ENCODE measurements at places on chromosomes 6 and 20.

DNA sequence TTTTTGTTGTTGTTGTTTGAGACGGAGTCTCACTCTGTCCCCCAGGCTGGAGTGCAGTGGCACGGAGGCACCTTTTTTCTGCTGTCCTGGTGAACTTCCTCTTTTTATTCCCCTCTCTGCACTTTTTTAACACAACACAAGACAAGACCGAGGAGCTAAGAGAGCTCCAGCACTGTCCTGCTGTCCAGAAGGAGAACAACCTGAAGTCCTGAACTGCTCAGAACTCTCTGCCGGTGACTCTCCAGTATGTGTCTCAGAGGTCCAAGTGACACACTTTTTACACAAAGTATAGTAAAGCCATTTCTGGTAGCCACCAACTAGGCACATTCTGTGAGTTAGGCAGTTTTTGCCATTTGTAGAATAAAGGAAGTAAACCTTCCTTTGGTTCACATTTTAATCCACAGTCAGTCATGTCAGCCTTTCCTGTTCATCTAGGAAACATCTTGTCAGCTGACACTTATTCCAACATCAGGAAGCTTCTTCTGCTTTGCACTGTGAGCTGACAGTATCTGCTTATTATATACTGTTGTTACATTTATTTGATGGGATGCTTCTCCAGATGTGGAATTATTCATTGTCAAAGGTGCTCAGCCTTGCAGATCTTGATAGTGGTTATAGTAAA, 28.1 kb upstream of the TXNDC5 start:
- DNase-seq: no peak

GRCh38 chr6:139373154-139373927, 1.1 kb downstream of the CITED2 start:
- DNase-seq: peak; percentile 55

DNA sequence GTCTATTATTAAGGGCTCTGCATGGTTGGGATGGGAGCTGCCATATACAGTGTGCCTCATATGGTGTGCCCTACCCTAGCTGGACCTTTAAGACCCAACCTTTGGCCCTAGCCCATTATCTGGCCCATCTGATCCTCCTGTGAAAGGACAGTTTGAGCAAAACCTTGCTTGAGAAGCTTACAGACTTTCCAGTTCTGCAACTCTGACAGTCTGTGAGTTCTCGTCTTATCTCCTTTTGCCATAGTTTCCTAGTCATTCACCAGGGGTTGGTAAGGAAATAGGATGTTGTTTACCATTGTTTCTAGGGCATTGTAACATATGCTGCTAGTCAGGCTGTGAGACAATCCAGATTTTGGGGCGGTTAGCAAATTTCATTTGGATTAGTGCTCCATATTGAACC, 17.2 kb downstream of the CTNNBL1 start:
- DNase-seq: no peak

DNA sequence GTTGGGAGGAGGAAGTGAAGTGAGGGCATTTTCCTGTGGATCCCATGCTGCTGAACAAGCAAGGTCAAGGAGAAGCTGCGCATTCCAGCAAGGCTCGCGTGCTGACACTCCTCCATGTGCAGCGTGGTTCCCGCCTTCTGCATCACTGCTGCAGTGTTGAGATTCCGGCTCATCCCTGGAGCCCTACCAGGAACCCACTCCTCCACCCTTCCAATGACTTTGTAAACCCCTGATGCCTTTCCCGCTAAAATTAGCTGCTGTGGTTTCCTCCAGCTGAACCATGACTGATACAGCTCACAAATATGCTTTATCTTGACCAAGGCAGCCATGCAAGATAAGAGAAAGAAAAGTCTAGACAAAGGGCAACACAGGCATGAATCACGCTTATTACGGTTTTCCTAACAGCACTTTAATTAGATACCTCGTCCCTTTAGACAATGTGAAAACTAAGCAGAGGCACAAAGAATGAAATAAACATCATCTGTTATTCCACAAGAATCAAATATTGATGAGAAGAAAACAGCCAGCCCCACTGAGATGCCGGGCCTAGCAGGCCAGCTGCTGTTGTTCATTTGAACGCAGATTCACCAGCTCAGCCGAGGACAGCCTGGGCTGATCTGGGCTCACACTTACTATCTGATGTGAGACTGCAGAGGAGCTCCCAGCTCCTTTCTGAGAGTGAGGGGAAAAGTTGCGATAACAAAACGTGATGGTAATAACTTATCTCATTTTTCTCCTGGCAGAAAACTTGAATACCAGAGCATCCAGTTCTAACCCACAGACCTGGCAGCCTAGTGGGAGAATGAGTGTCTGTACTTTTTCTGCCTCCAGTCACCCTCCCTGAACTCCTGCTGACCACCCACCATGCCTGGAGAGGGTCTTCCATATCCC, 14.2 kb upstream of the BNIP5 start:
- no peak for DNase-seq

GRCh38 chr6:35654883-35655282, 33.8 kb downstream of the FKBP5 start:
- no peak for DNase-seq

DNA sequence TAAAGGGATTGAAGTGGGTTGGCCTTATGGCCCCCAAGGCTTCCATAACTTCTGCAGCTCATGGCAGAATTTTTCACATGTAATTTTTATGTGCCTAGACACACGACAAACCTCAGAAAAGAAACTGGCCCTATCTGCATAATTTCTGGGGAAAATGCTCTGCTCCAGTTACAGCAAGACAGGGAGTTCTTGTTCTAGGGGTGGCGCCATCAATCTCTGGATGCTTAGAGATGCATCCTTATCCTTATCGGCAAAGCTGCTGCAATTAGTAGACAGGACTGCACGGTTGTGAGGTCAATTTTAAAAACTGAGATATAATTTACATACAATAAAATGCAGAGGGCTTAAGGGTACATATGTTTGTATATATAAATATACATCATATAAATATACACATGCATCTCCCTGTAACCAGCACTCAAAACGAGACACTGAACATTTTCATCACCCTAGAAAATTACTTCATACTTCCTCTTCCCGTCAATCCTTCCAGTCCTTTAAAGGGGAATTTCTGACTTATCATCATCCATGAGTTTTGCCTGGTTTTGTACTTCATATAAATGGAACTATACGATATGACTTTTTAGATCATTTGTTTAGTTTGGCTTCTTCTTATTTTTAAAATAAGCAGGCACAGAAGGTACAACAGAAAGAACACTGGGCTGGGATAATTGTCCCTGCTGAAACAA, 10.2 kb downstream of the ELMO2 start:
- no peak for DNase-seq

- no peak for DNase-seq
Measured at GRCh38 chr6:69584536-69584912, 212.3 kb downstream of the LMBRD1 start.

DNA sequence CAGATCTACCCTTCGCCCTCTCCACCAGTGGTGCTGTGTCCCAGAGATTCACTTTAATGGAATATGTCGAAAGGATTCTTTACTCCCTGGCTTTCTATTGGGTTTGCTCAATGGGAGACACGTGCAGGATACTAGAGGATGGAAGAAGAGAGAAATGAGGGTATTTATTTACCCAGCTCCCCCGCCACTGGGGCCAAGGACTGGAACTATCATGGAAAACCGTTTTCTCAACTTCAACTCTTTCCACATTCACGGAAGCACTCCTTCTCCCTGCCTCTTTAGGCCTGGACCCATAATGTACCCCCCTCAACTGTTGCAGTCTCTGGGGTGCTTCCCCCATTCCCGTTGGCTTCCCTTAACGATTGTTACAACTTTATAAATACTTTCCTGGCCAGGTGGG, 26.6 kb upstream of the RALY start:
- no peak for DNase-seq

- DNase-seq: no peak
Measured at GRCh38 chr6:119844387-119844786, 494.8 kb upstream of the MAN1A1 start.

GRCh38 chr6:48817333-48818051, 645.6 kb downstream of the MMUT start:
- DNase-seq: no peak

DNA sequence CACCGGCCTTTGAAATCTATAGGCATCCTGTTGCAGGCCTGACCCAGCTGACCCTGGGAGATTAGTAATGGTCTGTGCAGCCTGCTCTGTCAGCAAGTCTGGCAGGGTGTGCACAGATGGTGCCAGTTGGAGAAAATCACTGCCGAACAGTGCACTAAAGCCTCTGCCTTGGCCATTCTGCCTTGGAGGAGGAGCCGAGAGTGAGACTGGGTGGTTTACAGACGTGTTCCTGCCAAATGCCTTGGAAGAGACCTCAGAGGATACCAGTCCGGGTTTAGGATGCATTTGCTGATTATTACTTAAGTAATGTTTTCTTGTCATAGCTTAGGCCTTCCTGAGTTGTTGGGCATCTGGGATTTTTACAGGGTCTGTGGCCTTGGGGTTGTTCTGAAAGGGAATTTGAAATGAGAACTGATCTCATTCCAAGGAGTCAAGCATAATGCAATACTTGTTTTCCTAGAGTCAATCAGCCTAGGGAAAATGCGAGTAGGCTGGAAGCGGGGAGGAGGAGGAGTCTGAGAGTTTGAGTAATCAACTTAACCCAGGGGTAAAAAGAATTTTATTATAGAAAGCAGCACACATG, 292.1 kb downstream of the SOX4 start:
- no peak for DNase-seq

GRCh38 chr6:624979-625378, 31.9 kb downstream of the HUS1B start:
- no peak for DNase-seq

DNA sequence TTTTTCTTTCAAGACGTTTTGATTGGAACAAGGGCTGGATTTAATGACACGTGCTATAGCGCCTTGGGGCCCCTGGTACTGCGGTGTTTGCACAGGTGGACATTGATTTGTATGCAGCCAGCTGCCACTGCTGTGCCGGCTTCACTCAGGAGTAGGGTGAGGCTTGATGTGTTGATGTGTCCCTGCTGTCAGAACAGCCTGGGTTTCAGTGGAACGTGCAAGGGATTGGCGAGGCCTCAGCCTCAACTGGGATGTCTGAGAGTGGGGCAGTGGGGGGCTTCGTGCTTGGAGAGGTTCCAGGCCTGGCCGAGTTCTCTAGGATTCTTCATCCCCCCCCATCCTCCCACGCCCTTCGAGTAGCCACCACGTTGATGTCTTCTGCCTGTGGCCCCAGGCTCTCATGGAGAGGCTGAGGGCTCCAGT, 23.0 kb downstream of the PYGB start:
- DNase-seq: peak; percentile 3

GRCh38 chr20:33526769-33527168, 36.9 kb downstream of the CBFA2T2 start:
- no peak for DNase-seq

- DNase-seq: no peak
Measured at GRCh38 chr6:25107218-25107617, 171.5 kb upstream of the RIPOR2 start.

- no peak for DNase-seq
Measured at GRCh38 chr6:56148488-56149186, 98.7 kb downstream of the COL21A1 start.

DNA sequence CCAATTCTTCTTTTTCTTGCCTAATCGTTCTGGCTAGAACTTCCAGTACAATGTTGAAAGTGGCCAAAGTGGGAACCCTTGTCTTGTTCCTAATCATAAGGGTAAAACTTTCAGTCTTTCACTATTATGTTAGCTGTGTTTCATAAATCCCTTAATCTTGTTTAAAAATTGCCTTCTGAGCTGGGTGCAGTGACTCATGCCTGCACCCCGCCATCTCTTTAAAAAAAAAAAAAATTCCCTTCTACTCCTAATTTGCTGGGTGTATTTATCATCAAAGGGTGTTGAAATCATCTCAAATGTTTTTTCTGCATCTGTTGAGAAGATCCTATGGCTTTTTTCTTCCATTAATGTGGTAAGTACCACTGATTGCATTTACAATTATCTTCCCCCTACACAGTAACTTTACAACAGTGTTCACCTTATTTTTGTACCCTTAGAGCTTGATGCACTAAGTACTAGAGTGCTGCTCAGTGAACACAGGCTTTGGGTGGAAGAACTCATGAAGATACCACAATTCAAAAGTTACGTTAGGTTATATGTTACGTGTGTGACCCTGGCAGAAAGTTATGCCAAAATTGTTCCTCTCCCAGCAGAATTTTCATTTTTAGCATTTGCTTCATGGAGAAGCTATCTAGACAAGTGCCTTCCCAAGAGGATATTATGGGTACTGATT, 9.7 kb downstream of the SNRPB start:
- no peak for DNase-seq

- DNase-seq: peak; percentile 78
Measured at GRCh38 chr20:3753098-3753497, 14.5 kb downstream of the ADISSP start.

- no peak for DNase-seq
Measured at GRCh38 chr6:107064579-107065065, 36.6 kb downstream of the MTRES1 start.

- DNase-seq: no peak
Measured at GRCh38 chr6:110823146-110823545, 7.9 kb upstream of the CDK19 start.

GRCh38 chr6:73747289-73747688, 51.3 kb downstream of the CD109 start:
- DNase-seq: no peak

- DNase-seq: no peak
Measured at GRCh38 chr20:12528591-12529041, 480.2 kb upstream of the SPTLC3 start.

DNA sequence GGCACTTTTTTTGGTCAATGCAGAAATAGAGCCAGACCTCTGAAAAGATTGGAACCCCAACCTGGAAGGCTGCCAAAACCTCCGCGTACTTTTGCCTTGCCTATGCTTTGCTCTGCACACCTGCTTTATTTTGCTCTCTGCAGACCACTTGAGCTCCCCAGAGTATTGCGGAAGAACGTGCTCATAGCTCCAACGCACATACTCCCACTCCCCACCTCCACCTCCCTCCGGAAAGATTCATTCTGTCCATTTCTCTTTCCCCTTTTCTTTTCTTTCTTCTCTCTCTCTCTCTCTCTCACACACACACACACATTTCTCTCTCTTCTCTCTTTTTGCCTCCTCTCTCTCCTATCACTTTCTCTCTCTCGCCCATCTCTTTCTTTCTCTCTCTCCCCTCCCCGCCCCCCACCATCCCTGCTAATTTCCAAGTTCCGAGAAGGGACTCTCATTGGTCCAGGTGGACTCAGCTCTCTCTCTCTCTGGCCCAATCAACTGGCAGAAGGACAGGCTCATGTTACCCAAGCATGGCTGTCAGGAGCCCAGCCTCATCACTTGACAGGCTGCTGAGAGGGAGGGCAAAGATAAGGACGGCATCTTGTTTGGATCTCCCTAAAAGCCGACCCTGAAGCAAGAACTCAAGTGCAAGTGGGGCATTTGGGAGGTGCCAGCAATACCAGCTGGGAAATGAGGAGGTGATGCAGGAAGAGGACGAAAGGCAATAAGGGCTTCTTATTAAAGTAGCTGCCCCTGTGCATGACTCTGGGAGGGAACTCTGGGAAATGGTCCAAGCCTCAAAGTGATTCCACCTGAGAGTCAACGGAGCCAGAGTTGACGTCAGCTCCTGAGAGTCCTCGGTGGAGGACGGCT, 246.1 kb downstream of the LY86 start:
- no peak for DNase-seq

GRCh38 chr20:59074456-59074855, 31.9 kb upstream of the PRELID3B start:
- DNase-seq: no peak

GRCh38 chr6:3139090-3139903, 18.0 kb downstream of the TUBB2A start:
- DNase-seq: no peak

Data from WTC11 (cell line).